ENCODE measurements at places on chromosomes 3 and 15. TPM values are rescaled to one million over a fixed set of nuclear protein-coding genes. Genes with fewer than 3 reads are reported as not detected.

GRCh38 chr3:75171630-75172230 is 492.4 kb upstream of the FRG2C start:
- DNase-seq: peak; percentile 6

DNA sequence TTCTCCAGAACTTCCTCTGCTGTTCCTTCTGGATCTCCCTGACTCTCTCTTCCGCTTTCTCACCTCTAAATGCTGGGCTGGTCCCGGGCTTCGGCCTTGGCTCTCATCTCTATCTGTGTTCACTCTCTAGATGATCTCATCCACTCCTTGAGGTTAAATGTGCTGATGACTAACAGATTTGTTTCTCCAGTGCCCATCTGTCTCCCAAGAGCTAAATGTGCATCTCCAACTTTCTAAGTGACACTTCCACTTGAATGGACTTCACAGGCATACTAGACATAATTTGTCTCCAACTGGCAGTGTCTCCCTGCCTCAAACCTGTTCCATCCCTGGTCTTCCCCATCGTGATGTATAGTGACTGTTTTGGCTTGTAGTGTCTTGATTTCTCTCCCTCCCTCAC is 95.3 kb downstream of the ITPR1 start:
- peak; percentile 59 for DNase-seq

DNA sequence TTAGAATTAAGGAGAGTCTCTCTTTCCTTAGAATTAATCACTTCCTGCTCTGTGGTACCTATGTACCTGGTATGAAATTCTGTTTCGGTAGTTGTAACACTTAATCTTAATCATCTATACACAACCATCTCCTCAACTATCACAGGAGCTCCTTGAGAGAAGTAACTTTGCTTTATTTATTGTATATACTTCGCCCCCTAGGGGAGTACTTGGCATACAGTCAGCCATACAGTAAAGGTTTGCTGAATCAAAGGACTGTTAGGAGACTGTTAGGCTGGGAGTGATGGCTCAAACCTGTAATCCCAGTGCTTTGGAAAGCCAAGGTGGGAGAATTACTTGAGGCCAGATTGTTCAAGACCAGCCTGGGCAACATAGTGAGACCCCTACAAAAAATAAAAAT is 44.7 kb downstream of the RORA start:
- no peak for DNase-seq

- no peak for DNase-seq
Measured at GRCh38 chr15:85311647-85312046, 68.8 kb upstream of the AKAP13 start.

GRCh38 chr15:83474578-83474977 is 27.4 kb downstream of the SH3GL3 start:
- no peak for DNase-seq

DNA sequence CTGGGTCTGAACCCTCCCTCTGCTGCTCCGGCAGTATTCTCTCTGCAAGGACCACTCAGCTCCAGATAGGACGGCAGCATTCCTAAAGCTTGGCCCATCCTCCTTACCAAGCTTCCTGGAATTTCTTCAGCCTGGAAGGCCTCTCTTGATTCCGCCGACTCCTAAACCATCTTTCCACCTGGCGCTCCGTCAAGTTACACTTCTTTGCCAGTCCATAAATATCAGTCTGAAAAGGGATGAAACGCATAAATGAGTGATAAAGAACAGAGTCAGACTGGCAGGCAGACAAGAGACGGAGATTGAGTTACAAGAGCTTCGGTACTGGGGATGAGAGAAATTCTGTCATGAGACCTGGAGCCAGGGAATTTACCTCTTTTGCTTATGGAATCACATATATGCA is 44.3 kb downstream of the CERS3 start:
- DNase-seq: no peak

DNA sequence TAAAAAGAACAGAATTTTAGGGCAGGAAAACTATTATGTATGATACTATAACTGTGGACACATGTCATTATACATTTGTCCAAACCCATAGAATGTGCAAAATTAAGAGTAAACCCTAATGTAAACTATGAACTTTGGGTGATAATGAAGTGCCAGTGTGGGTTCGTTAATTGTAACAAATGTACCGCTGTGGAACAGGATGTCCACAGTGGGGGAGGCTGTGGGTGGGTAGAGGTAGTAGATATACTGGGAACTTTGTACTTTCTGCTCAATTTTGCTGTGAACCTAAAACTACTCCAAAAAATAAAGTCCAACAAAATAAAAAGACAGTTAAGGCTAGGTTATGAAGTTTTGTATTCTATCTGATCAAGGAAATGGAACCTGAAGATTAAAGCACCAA is 24.8 kb downstream of the CD96 start:
- no peak for DNase-seq

DNA sequence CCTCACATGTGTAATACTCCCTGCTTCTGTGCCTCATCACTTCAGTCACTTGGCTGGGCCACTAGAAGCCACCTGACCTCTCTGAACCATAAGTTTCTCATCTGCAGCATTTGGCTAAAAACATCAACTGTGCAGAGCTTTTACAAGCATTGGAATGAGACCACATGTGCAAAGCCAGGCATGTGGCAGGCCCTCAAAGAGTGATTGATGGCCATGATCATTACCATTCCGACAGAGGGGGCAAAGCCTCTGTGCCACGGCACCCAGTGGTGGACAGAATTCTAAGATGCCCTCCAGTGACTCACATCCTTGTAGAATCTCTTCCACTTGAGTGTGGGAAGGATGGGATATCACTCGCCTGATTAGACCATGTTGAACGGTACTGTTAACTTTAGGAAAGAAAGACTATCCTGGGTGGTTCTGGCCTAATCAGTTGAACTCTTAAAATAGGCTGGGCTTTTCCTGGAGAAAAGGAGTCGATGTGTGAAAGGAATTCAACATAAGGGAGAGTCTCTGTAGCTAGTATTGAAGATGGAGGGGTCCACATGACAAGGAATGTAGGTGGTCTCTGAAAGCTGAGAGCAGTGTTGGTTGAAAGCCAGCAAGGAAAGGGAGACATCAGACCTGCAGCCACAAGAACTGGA is 13.5 kb downstream of the CDCP1 start:
- no peak for DNase-seq

- DNase-seq: no peak
Measured at GRCh38 chr3:127789051-127789450, 33.3 kb downstream of the MGLL start.

- DNase-seq: peak; percentile 90
Measured at GRCh38 chr3:142028243-142028777, 121.0 kb downstream of the TFDP2 start.

- no peak for DNase-seq
Measured at GRCh38 chr15:64755427-64755940, 19.9 kb downstream of the RBPMS2 start.

GRCh38 chr3:150761831-150762661 is 923 bp downstream of the SIAH2 start:
- DNase-seq: peak; percentile 56

DNA sequence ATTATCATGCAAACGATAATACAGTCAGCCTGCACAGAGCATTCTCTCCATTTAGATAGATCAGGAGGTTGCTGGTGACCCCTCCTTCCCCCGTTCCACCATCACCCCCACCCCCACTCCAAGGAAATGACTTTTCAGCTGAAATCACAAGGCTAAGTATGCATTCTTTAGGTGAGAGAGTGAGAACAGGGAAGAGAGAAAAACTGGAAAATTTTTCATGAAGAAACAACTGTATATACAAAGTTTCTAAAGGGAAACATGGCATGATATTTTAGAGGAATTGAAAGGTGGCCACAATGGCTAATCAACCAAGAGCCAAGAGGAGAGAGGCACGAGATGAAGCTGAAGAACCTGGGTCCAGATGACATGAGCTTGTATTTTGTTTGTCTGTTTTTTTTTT is 22.2 kb downstream of the BCL2A1 start:
- no peak for DNase-seq

DNA sequence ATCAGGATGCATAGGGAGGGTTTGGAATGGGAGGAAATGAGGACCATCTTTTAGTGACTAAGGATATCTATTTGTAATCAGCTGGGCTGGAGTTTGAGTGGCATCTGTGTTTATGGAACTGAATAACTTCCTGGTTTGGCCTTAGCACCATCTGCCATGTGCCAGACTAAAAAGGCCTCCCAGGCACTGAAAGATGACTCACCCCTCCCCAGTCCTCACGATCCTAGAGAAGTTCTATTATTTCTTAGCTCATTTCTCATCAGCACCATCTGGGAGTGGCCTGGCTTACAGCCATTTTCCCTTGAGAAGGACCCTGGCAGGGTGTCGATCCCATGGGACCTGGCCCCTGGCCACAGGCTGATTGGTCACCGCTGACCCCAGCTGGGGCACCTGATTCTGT is 23.9 kb upstream of the CTXND1 start:
- DNase-seq: peak; percentile 40

Gene VIPR1
- not detected for total RNA-seq

Gene ST3GAL6
- 1.4 TPM for total RNA-seq

Gene GOLGA6L4
- total RNA-seq: 0.83 TPM

Gene SLC2A2
- total RNA-seq: not detected

Gene AADAC
- total RNA-seq: not detected

Gene GJD2
- not detected for total RNA-seq

Gene PRSS50
- total RNA-seq: not detected

Gene GPR176
- total RNA-seq: 194 TPM
